Stimulated activated CD4-positive, alpha-beta T cell treated with anti-CD3 and anti-CD28 coated beads, Interleukin-1b, Interleukin-23, amount 100 ng/mL, for 1 hour (primary cell): ENCODE measurements at places on chromosomes 12 and 14.

- DNase-seq = no peak
Observed at GRCh38 chr12:67034110-67034879, 234.9 kb upstream of the CAND1 start.

DNA sequence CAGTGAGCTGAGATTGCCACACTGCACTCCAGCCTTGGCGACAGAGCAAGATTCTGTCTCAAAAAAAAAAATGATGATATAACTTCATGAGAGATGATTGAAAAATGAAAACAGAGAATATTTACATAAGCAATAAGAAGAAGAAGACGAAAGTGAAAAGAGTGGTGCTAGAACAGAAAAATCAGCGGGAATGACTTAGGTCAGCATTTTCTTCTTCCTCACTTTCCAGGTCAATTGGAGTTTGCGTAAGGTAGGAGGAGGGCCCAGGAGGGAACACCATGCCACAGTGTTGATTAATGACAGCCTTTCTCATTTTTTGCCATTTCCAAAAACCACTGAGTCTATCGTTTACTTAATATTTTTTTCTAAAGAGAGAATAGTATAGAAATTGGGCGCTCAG is 200.0 kb downstream of the SLC15A4 start:
- DNase-seq = no peak

DNA sequence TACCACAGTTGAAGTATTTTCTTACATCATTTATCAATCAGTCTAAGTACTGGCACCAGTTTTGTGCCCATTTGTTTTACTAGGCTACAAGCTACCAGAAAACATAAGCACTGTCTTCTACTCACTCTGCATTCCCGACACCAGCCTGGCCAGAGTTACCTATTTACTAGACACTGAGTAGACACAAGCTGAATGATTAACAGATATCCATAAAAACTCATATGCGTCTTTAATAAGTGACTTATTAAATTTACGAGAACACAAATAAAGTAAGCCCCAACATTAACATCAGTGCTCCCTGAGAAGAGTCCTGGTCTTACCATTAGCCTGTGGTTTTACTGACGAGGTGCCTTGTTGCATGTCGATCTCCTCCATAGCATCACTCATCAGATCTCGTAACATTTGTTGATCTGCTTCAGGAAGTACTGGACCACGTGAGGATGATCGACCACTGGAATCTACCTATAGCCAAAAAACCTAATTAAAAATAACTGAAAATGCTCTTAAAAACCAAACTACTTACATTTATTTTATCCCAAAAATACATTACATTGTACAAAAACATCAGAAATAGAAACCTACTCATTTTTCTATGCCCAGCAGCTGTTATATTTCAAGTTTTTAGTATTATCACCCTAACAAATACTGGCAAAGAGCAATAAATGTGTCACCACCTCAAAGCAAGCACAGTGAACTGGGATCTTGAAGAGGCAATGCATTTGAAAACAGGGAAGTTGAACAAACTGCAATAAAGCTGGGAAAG is 53.3 kb downstream of the BDKRB1 start:
- no peak for DNase-seq

GRCh38 chr14:95537298-95538089 is 2.6 kb downstream of the GLRX5 start:
- no peak for DNase-seq

DNA sequence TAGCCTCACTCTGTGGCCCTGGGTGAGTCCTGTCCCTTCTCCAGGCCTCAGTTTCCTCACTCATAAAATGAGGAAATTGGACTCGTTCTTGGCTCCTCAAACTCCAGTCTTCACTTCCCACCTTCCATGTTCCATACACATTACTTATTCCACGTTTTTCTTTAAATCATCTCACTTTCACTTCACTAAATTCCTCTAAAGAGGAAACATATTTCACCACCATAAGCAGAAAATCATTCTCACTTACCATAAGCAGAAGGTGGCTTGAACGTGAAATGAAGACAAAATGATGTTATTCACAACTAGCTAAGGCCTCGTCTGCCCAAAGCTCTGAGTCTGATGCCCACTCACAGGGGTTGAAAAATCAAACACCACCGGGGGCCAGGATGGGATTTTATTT is 278.3 kb downstream of the ADGRD1 start:
- DNase-seq = no peak

DNA sequence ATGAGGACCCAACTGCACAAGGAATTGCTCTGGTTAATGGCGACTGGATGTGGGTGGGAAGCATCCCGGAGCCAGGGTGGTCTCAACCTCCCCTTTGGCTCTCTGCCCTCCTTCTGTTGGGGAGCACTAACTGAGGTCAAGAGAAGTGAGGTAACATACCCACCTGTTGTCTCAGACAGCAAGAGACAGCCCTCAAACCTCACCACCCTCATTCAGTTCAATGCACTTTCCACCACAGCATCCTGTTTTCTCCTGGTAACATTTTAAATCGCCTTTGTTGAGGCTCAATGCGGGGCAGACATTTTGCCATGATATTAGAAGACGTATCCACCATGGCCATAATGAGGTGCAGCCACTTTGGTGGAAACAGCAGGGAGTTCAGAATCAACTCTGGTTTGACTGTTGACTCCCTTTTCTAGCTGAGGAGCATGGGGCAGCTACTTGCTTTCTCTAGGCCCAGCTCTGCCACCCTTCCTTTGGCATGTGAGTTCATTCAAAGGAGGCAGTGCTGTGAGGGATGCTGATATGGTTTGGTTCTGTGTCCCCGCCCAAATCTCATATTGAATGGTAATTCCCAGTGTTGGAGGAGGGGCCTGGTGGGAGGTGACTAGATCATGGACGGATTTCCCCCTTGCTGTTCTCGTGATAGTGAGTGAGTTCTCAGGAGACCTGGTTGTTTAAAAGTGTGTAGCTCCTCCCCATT is 338.6 kb downstream of the PCNX1 start:
- DNase-seq = no peak

DNA sequence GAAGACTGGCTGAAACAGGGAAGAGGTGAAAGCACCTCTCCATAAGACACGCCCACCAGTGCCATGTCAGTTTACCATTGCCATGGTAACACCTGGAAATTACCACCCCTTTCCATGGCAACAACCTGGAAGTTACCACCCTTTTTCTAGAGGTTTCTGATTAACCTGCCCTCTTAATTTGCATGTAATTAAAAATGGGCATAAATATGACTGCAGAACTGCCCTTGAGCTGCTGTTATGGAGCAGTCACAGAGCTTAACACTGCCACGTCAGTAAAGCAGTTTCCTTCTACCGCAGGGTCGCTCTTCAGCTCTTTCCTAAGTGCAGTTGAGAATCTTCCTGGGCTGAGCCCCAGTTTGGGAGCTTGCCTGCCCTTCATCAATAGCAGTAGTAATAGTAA is 55.2 kb downstream of the RASSF3 start:
- no peak for DNase-seq
